ENCODE measurements at places on chromosomes 2 and 18. TPM values are rescaled to one million over a fixed set of nuclear protein-coding genes. Genes with fewer than 3 reads are reported as not detected.

DSG4 gene
- not detected for total RNA-seq

GRCh38 chr2:84830758-84831500 lies 50.0 kb downstream of the TRABD2A start:
- DNase-seq, result no peak

DNA sequence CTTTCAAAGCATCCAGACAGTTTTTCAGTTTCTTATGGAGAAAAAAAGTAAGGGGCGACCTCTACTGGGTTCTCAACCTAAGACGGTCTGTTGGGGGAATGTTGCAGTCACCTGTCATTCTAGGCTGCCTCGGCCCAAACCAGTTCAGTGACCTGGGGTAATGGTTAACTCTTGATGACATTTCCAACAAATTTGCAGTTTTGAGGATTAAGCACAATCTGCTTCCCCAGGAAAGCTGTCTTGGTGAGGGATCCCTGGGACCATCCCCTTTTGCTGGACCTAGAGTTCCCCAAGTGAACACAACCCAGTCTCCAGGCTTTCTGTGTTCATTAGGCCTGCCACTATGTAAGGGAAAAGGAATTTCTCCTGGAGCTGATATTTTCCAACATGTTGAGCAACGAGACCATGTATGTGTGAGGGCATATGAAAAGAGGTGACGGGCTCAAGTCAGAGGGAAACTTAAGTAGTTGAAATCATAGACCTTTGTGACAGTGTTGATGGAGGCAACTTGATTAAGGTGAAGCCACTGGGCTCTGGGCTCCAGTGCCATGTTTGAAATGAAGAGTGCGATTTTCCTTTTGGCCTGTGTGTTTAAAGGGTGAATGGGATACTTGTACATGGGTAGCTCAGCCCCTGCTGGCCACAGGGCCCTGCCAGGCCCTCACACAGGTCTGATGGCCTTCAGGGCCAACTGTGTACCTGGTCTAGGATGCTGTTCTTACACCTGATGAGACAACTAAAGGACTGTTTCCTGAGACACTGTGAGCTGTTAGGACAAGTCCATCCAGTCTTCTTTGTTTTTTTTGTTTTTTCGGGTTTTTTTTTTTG lies 27.0 kb downstream of the FOSL2 start:
- DNase-seq, result no peak

DNA sequence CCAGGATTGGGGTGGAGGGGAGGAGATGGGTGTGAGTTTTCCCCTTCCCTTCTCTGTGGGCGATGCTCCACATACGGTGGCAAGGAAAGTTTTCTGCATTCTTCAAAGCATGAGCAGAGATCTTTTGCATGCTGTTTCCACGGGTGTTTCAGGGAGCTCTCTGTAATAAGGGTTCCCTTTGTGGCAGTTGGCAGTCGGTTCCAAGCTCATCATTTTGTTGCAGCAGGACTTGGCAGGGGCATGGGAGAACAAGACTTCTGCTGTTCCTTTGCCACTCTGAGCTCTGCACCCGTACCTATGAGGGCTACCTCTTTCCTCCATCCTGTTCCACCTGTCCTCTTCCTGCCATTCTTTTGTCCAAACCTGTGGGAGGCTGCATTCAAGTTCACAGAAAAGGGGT lies 71.3 kb upstream of the SPRED2 start:
- DNase-seq, result no peak

- DNase-seq, result no peak
These were observed 27.3 kb downstream of the DGKD start for GRCh38 chr2:233381638-233381995.

ABCG8 gene
- not detected for total RNA-seq

GRCh38 chr18:45119876-45120275 lies 439.2 kb downstream of the SETBP1 start:
- no peak for DNase-seq

SERPINB2 gene
- 1.9 TPM for total RNA-seq

GRCh38 chr2:231549446-231550239 lies 19.4 kb upstream of the NMUR1 start:
- DNase-seq, result no peak

REL gene
- 3.0 TPM for total RNA-seq

DNA sequence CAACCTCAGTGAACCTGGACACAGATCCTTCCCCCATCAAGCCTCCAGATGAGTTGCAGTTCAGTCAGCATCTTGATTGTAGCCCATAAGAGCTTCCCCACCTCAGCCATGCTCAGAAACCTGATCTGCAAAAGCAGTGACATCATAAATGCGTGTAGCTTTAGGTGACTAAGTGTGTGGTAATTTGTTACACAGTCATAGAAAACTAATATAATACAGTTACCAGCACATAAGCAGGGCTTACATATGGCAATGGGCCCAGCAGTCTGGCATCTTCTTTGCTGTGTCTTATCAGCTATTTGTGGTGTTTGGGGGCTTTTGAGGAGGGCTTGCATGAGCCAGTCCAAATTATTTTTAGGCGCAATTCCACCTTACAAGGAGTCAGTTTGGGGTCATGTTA lies 807.0 kb downstream of the SLC4A3 start:
- no peak for DNase-seq

DNA sequence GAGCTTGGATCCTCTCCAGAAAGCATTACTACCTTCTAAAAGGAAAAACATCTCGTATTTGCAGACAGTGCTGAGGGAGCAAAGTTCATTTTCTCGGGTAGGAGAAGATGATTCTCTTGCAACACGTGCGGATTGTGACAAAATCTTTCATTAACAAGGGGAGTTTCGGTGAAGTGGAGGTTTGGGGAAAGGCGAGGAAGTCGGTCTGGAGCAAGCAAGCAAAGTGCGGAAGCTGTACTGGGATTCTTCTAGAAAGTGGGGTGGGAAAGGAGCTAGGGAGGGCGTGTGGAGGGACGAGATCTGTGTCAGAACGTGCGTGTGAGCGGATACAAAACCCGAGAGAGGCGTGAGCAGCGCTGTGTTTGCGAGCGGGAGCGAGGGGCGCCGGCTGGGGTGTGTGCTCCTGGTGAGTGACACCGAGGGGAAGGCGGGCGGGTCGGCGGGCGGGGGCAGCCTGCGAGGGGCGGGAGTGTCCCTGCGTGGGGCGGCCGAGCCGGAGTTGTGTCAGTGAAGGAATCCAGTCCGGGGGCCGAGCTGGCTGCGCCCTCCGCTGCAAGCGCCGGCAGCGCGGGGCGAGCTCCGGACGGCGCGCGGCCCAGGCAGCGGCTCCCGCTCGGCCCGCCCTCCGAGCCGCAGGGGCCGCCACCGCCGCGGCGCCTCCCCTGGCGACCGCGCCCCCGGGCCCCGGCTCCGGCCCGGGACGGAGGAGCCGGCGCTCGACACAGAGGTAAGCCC lies at the start of gene SPATS2L:
SPATS2L (plus strand) TSS at position 498 of the 735 bp plus-strand sequence. CDS start 82,552 bp downstream, outside the sequence.
- DNase-seq, result no peak

GRCh38 chr18:26438980-26439379 lies 109.4 kb downstream of the KCTD1 start:
- no peak for DNase-seq

DNA sequence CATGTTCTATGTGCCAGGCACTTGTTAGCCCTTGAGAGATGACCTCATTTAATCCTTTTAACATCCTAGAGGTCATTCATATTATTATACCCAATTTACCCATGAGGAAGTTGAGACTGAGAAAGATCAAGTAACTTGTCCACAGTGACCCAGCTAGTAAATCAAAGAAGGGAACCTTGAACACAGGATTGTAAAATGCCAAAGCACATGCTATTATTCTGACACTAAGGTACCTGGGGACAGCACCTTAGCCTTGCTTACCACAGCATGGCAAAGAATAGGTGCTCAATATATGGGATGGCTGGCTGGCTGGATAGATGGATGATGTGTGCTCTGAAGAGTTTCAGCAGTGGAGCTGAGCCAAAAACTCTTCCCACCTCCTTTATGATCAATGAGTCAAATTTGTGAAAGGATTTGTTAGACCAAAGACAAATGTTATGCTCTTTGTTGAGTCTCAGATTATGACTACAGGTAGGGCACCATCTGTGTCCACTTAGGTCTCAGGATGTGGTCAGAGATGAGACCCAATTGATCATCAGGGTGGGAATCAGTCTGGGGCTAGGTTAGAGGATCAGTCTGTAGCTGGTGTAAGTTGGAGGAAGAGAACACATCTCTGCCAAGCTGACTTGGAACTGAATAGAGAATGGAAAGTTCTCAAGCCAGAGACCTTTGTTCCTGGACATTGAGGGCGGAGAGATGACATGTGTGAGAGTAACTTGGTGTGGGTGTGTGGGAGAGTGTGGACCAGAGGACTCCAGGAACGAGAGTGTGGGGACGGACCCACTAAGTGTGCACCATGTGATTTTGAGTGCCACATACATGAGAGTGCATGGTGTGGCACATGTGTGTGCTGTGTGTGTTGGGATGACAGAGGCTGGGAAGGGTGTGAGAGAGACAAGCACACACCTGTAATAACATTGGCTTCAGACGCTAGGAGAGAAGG lies 16.3 kb upstream of the PKDCC start:
- no peak for DNase-seq

- no peak for DNase-seq
These were observed 187.4 kb upstream of the SH3BP4 start for GRCh38 chr2:234764372-234764771.

- DNase-seq, result no peak
These were observed 72.5 kb downstream of the GPR39 start for GRCh38 chr2:132489150-132489549.

POTEI gene
- not detected for total RNA-seq

TUBA4B gene
- total RNA-seq, result 0.52 TPM

DNA sequence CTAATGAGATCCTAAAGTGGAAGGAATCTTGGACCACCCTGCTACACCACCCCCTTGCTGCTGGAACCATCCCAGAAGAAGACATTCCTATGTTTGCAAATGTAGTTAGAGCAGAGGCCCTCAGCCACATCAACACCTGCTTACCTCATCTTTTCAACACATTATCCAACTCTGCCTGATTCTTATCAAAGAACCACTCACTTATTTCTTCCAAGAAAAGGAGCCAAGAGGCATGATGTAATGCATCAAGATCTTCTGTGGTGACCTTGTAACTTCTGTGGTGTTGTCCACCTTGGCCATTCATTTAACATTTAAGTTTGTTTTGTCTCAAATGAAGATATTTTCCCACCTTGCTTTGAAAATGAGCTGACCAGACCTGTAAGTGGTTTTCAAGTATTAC lies 338.1 kb downstream of the CTNNA2 start:
- no peak for DNase-seq

CRYGC gene
- not detected for total RNA-seq

DNA sequence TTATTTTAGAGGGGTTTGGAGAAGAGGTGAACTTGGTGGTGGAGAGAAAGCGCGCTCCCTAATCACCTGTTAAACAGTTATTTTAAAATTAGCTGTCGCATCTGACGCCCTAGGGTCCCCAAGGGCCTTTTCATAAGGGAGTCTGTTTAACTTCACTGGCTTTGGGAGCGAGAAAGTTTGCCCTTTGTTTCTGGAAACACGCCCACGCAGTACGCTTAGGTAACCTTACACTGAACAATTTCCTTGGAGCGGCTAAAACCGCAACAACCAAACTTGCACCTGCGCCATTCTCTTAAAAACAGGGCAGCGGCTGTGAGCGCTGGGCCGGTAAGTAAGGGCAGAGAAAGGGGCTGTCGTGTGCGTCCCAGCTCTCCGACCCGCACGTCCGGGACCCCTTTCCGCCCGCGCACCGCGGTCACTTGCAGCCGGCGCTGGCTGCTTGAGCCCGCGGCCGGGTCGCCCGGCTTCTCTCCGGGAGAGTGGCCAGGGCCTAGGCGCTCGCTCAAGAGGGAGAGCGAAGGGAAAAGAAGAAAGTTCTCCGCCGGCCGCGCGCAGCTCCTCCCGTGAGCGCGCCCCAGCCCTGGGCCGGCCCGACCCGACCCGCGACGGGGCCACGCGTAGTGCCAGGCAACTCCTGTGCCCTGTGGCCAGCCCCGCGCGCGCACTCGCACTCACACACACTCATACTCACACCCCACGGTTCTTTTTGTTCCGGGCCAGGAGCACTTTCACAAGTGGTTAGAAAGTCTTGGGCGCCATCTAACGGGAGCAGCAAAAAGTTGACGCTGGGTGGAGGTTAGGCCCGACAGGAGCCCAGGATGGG lies 19.2 kb downstream of the POU3F3 start:
- DNase-seq, result no peak

GDF7 gene
- total RNA-seq, result not detected

Data from epithelial cell of proximal tubule (primary cell).